ENCODE measurements at places on chromosomes 1 and 21. TPM values are rescaled to one million over a fixed set of nuclear protein-coding genes. Genes with fewer than 3 reads are reported as not detected.

DNA sequence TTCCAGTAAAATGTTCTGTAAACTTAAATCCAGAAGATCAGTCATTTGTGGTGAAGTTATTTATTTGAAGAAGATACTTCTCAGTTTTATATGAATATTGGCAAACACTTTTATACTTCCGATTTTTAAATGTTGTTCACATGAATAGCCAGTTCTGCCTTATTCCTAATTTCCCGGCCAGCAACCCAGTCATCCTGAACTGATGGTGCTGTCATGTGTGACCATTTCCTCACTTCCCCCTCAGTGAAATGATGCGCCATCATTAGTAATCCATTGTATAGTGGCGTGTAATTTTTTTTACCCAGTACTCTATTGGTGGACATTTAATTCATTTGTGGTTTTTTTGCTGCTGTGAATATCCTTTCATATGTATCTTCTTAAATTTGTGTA is 16.4 kb downstream of the GPSM2 start:
- DNase-seq, result no peak

DNA sequence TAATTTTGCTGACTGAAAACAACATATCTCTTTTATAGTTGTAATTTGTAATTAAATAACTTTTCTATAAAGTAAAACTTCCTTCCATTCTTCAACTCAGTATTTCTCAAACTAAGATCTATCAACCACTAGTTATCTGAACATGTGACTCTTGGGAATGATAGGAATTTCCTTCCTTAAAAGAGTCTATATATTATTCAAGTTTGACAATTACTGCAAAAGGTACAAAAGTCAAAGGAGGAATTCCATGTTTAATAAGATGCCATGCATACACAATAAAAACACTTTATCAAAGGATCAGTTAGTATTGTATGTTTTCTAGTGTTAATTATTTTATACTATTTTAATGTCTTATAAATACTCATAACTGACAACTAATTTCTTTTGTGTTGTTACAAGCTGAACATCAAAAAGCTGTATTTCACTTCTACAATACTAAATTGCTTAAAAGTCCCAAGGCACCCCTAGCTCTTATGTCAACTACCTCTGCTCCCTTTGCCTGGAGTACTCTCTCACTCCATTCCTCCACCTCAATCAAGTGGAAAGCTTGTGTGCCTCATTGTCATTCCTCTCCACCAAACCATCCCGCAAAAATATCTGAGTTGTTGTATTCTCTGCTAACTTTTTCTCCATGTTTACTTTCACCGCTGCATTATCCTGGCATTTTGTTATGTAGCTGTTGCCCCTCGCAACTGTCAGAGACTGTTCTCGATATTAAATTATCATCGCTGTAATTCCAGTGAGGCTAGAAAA is 67.9 kb downstream of the SLC44A5 start:
- DNase-seq, result no peak

CYP4A22 gene
- polyA plus RNA-seq, result 0.09 TPM

PCAT6 gene
- 1.6 TPM for polyA plus RNA-seq
